Activated CD4-positive, alpha-beta T cell treated with anti-CD3 and anti-CD28 coated beads, Interleukin-2, Interleukin-6, amounts not matched to agents 100 ng/mL and 50 ng/mL, durations not matched to agents 16 hours and 8 hours (primary cell): ENCODE measurements at places on chromosomes 5 and 9.

DNA sequence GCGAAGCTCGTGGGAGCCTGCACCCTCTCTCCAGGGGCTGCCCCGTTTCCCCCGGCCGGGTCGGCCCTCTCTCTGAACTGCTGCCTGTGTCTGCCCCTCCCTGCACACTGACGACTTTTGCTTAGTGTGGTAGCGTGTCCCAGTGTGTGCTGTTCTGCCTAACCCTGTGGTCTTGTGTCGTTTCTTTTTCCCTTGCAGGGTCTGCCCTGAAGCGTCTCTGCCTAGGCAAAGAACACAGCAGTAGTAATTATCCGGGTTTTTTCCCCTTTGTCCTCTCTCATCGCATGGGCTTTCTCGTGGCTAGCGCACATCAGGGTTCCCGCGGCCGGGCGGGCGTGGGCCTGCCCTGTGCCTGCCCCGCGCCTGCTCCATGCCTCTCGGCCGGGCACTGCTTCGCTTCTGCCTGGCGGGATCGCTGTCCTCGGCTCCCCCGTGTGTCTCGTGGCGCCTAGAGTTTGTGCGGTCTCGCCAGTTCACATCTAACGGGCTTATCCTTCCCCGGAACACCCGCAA lies 122.7 kb downstream of the WNK2 start:
- DNase-seq, result no peak

DNA sequence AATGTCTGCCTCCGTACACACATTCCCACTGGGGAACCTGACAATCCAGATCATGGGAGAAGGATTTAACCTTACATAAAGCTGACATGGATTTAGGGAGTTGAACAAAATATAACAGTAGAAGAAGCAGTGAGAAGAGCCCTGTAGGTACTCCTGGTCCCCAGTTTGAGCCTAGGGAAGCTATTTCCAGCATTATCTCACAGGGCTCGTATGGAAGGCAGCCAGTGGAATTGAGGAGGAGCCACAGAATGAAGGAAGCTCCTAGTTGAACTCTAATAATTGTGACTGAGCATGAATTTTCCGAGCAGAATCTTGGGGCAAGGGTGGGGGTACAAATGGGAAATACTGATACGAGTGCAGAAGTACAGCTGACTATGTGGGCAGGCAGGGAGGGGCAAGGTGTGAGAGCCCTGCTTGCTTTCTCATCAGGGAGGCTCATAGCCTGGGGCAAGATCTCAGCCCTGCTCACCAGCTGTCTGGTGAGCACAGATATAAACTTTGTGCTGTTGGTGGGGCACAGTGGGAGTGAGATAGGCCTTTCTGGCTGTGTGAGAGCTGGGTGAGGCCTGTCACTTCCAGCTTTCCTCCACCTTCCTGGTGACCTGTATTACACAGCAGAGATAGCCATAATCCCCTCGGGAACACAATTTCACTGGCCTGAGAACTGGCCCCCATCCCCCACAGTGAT lies 290.7 kb upstream of the IL12B start:
- DNase-seq, result no peak

- no peak for DNase-seq
Measured at GRCh38 chr5:155700333-155700732, 626.6 kb upstream of the SGCD start.

DNA sequence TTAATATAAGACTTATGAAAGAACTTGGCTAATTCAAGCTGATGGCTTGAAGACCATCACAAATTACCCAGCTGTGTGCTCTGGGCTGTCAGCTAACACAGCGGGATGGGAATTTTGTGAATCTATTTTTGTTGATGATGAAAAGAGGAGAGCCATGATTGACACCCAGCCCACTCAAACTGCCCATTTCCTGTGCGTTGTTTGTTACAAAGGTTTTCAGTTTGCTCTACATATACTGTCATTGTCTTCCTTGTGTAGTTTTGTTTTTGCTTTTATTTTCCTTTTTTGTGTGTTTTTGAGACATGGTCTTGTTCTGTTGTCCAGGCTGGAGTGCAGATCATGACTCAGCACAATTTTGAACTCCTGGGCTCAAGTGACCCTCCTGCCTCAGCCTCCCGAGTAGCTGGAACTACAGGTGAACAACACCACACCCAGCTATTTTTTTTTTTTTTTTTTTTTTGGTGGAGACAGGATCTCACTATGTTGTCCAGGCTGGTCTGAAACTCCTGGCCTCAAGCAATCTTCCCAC lies 400.3 kb downstream of the ICE1 start:
- DNase-seq, result no peak

DNA sequence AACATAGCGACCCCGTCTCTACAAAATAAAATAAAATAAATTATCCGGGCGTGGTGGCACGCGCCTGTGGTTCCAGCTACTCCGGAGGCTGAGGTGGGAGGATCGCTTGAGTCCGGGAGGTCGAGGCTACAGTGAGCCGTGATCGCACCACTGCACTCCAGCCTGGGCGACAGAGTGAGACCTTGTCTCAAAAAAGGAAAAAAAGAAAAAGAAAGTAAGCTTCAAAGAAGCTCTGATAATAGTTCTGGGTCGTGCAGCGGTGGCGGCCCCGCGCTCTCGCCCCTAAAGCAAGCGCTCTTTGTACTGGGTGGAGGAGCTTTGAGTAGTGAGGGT lies 6.8 kb downstream of the TLX3 start:
- DNase-seq, result no peak

GRCh38 chr5:121962958-121963357 lies 1.2 kb downstream of the SRFBP1 start:
- no peak for DNase-seq

- no peak for DNase-seq
Measured at GRCh38 chr9:98087420-98088354, 31.2 kb downstream of the NANS start.
